ENCODE measurements at places on chromosomes 1 and 21.

- DNase-seq: peak; percentile 72
Measured at GRCh38 chr1:1212780-1213344, 1.1 kb downstream of the TNFRSF4 start.

- DNase-seq: no peak
Measured at GRCh38 chr1:20069874-20070273, at the start of gene PLA2G5. Gene PLA2G5 (plus strand): TSS chr1:20070194. CDS start chr1:20084831, 14,637 bp downstream.

- DNase-seq: no peak
Measured at GRCh38 chr1:23868557-23869016, 497 bp upstream of the FUCA1 start.

- no peak for DNase-seq
Measured at GRCh38 chr1:100461222-100461621, 76.7 kb upstream of the GPR88 start.

DNA sequence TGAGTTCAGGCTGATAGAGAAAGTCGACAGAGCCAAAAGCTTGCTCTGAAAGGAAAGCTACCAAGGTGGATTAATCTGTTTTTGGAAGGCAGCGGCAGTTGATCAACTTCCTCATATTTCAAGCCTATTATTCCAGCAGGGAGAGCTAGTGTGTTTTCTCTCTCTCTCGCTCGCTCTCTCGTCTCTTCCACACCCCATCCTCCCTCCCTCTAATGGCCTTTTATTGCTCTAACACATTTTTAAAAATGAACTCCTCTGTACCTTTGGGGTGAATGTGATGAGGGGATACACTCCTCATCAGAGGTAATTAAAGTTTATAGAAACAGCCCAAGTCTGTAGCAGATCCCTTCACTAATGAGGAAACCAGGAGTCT, 126.4 kb downstream of the CLIC6 start:
- DNase-seq: no peak

DNA sequence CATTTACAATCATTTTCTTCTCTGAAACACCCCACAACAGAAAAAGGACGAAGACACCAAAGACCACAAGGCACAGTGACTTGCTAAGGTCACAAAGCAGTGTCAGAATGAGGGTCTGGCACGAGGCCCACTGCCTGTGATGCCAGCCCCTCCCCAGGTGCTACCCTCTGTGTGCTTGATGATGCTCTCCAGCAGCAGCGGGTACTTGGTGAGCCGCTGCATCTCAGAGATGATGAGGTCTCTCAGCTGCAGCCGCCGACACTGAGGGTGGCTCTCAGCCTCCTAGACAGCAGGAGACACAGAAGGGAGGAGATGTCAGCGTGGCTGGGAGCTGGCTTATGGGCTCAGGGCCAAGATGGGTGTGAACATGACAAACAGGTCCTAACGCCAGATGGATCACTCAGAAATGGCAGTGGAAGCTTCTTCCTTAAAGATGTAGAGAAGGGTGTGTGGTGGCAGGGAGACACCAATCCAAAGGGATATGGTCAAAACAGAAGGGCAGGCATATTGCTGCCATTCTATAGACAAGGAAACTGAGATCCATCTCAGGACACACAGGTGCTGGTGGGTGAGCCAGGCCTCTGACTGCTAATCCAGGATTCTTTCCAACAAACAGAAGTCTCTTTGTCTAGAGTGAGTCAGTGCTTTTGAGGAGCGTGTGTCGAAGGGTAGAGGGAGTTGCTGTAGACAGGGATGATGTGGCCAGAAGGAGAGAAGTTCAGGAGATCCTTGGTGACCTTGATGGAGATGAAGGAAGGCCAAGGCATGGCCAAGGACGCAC, 25.6 kb downstream of the LRRC71 start:
- DNase-seq: no peak

DNA sequence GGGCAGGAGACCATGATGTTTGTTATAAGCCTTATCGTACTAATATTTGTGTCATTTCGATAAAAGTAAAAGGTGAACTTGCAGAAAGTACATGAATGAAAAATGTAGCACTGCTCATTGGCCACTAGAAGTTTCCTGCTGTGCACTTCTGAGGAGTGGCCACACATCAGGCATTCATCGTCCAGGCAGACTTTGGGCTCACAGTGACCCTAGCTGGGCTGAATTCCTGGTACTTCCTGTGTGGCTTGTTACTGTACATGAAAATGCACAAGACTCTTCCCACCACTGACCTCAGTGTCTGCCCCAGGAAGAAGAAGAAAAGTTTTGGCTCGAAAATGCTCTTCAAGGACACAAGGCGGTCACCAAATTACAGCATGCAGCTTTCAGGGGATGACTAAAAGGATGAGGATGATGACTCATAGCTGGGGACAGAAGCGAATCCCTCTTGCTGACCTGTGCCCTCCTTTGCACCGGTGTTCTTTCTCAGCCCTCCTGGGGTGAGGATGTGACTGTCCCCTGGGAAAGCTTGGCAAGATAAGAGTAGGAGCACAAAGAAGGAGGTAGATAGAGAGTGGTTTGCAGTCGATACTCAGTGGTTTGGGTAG, 252.4 kb upstream of the KAZN start:
- DNase-seq: no peak

- DNase-seq: no peak
Measured at GRCh38 chr1:99170516-99170915, 93.8 kb upstream of the PLPPR4 start.

DNA sequence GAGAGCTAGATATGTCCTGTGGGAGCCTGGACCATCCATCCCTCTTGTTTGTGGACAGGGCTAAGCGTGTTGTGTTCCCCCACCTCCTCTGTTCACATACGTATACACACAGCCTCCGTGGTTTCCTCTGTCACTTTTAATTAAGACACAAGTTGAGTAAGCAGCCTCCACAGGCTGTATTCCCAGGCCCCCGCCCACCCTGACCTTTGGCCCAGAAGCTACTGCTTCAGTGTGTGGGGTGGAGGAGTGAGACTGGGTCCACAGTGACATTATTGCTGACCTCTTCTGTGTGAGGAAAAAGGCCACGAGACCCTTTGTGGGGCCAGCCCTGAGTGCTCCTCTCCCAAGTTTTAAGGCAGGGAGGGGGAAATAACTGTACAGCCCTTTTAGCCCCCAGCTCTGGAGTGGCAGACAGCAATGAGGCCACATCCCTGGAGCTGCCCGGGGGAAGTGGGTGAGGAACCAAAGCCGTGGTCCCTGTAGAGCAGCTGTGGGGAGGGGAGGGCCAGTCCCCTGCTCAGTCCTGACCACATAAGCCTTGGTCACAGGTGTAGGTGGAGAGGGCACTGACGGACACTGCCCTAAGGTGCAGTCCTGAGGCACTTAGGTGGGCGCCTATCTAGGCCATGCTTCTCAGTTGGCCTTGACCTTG, 4.4 kb downstream of the ELOVL1 start:
- DNase-seq: peak; percentile 28

DNA sequence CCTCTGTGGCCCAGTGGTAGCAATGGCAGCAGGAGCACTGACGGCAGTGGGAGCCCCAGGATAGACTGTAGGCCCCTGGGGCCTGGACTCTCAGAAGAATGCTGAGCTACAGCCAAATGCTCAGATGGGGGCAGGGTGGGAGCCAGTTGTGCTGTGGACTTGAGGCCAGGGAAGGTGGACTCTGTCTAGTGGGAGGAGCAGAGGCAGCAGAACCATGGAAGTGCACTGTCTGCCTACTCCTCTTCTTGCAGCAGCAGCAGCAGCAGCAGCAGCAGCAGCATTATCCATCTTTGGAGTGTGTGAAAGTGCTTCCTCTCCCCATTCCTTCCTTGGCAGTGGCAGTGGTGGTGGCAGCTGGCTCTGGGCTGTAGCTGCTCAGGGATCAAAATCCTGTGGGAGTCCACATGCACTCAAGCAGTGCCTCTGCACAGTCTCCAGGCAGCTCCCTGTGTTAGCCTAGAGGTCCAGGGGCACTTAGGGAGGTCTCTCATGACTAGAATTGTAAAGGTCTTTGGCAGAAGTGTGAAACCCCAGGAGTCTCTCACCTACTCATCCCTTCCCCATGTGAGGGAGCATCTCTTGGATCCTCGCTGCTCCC, 917.9 kb upstream of the B3GALT2 start:
- DNase-seq: no peak

GRCh38 chr1:180598333-180598974, 33.4 kb upstream of the XPR1 start:
- no peak for DNase-seq

GRCh38 chr1:93615582-93616150, 66.0 kb downstream of the BCAR3 start:
- peak; percentile 87 for DNase-seq

DNA sequence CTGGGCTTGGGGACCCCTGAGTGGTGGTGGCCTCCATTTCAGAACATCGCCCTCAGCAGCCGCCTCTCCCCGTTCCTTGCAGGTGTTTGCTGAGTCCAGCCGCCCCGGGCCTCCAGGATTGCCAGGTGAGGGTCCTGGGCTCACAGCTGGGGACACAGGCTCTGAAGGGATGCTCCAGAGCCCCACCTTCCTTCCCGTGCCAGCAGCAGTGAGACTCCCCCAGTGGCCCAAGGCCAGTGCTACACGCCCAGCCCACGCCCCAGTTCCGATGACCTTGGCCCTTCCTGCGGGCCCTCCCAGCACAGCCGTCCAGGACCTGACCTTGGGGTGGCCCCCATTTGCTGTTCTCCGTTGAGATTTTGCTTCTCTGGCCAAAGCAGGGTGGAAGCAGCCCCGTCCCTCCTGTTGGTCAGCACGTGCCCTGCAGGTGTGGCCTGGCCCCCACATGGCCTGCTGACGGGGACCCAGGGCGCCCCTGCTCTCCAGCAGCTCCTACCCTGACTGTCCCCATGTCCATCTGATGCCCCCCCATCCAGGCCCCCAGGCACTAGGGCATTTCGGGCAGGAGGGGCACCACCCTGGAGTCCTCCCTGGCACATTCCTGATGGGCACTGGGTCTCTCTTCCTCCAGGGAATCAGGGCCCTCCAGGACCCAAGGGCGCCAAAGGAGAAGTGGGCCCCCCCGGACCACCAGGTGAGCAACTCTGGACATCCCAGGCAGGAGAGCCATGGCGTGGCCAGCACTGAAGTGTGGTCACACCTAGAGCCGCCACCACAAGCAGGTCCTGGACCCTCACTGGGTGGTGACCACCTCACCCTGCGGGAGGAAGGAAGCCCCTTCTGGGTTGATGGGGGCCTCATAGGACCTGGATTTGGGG, 45.0 kb downstream of the SLC19A1 start:
- no peak for DNase-seq

DNA sequence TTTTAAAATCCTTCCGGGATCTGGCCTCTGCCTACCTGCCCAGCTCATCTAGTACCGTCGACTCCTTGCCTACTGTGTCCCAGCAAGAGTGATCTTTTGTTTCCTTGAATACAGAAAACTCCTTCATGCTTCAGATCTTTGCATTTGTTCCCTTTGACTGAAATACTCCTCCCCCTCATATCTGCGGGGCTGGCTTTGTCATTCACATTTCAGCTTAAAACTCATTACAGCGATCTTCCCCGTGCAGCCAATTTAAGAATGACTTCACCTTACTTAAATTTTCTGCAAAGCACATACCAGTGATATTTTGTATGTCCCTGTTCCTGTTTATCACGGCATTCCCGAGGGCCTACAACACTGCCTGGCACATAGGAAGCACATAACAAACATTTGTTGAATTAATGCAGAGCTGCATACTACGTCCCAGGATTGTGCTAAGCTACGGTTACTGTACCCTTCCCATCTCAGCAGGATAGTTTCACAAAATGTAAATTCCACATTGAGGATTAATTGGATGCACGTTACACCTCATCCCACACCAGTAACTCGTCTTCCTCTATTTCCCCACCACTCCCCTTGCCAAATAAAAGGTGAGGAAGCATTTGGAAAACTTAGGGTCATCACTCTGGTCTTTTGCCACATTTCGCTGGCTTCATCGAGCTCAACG, 837 bp upstream of the DESI2 start:
- no peak for DNase-seq

DNA sequence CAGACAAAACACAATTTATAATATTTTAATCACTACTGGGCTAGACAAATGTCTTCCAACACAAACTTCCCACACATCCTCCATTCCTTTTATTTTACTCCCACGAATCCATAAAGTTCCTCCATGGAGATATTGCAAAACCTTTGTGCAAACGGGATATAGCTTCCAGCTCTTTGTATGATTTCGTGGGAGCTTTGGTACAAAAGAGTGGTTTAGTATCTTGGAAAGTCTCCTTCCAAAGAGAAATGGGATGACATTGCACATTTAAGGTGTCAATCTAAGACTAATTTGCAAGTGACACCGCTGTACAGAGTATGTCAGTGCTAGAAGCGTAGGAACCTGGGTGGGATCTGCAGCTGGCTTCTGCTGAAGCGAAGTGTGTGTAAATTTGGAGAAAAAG, 455.2 kb upstream of the RUNX1 start:
- DNase-seq: no peak

DNA sequence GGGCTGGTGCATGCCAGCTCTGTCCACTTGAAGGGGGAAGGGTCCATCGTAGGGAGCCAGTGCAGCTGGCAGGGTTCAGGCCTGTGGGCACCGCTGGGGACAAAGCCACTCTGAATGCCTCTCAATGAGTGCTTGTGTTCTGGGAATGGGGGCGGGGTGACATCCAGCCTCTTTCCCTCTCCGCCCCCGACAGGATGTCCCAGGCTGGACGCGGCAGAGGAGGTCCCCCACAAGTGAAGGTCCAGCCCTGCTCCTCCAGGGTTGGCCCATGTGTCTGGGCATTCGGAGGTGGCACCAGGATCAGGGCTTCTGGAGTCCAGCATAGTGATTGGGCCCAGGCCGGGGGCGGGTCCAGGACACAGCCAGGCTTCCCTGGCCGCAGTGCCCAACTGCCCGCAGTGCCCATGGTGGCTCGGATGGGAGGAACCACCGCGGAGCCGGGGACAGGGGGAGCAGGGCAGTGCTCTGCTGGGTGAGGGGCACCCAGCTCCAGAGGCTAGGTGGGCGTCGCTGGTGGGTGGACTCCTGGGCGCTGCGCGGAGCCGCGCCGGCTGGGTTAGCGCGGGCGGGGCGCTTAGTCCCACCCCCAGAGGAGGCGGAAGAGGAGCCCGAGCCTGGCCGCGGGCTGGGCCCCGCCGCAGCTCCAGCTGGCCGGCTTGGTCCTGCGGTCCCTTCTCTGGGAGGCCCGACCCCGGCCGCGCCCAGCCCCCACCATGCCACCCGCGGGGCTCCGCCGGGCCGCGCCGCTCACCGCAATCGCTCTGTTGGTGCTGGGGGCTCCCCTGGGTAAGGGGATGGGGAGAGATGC, at the start of gene SHISA4:
TSS of gene SHISA4 (plus strand) at position 617 of the 808 bp plus-strand sequence. CDS start at position 714, 97 bp downstream.
- DNase-seq: peak; percentile 23

DNA sequence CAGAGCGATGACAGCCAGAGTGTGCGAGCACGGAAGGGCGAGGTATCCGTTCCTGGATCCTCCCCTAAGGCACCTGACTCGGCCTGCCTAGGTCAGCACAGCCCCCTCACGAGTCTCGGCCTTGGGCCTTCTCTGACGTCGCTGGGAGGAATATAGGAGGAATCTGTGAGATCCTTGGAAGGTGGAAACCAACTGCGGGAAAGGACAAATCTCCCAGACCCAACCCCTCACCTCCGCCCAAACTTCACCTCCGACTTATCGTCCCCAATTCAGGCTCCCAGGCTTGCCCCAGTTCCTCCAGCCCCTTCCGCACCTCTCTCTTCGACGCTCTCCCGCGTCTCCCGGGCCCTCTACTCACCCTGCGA, 494 bp downstream of the APH1A start:
- peak; percentile 56 for DNase-seq

- DNase-seq: peak; percentile 32
Measured at GRCh38 chr1:89464008-89464407, 60.6 kb upstream of the LRRC8B start.

GRCh38 chr1:230216896-230217295, 149.9 kb downstream of the GALNT2 start:
- DNase-seq: no peak

Data from activated CD4-positive, alpha-beta memory T cell treated with anti-CD3 and anti-CD28 coated beads for 36 hours (primary cell).